Bronchial epithelial cell (primary cell): ENCODE measurements at places on chromosomes 13 and 19.

- DNase-seq = no peak
These were observed 22.8 kb upstream of the ZBTB7A start for GRCh38 chr19:4089400-4089908.

DNA sequence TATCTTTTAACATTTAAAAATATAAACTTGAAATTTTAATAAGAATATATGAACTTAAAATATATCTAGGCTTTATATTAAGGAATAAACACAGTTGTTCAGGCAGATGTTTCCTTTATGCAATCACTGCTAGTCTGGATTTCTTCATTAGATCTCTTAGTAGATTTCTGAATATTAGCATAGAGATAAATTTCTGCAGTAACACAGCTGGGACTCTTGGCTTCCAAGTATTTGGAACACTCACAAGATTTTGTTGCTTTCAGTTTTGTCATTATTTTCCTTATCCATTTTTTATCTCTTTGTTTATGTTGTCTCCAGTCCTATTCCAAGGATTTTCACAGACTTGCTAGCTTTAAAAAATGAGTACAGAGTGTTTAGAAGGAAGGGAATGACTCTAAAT is 857.1 kb downstream of the GPC5 start:
- DNase-seq = no peak

GRCh38 chr19:7658219-7658686 is 10.6 kb upstream of the RETN start:
- no peak for DNase-seq

GRCh38 chr13:42769650-42770049 is 11.7 kb upstream of the FAM216B start:
- DNase-seq = no peak

DNA sequence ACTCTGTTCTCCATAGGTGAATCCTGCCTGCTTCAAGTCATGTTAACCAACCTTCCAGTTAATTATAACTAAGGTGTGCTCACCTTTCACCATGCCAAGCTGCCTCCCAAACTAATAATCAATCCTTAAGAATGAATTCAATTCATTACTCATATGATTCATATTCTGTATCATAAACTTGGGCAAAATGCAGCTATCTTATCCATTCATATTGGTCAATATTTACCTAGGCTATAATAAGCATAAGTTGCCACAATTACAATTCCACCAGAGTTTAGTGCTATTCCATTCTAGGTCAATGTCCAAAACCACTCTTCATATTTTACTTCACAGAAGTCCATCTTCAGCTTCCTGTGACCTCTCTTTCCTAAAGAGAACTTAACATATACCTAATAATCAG is 13.4 kb downstream of the ELF1 start:
- DNase-seq = no peak

DNA sequence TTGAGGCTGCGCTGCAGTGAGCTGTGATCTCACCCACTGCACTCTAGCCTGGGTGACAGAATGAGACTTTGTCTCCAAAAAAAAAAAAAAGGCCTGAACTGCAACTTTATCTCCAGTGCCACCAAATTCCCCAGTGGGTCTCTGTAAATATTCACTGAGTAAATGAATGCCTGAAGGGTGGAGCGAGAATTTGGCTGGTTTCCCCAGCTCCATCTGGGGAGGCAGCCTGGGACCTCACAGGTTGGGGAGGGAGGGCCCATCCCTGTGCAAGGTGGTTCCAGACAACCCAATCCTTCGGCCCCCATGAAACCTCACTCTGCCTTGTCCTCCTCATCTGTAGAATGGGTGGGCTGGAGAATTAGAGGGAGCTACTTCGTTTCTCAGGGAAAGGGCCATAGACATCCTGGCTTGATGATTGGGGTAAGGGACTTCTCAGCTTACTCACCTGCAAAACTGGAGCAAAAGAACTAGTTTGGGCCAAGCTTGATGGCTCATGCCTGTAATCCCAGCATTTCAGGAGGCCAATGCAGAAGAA is 4.2 kb upstream of the PKN1 start:
- no peak for DNase-seq
